LoVo (cell line): ENCODE measurements at places on chromosomes 3 and 15.

DNA sequence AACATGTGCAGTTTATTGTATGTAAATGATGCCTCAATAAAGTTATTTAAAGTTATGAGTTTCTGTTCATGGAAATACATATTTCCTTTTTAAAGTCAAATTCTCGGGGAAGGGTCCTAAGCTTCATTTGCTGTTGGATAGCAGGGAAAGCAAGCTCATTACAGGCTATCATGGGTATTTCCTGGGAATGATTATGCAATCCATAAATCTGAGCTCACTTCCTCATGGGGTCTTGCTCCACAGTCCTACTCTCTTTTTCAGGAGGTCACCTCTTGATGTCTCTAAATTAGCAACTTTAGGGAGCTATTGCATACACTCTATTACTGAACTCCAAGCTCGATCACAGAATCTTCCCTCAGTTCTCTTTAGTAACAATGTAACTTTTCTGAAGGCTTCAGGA, 69.9 kb upstream of the TP63 start:
- no peak for DNase-seq

- no peak for DNase-seq
Observed at GRCh38 chr3:188133219-188133618, 20.7 kb upstream of the LPP start.

- DNase-seq: no peak
Observed at GRCh38 chr3:46549989-46550388, 16.1 kb downstream of the LRRC2 start.

GRCh38 chr15:31214864-31215489, 111.7 kb upstream of the KLF13 start:
- no peak for DNase-seq

DNA sequence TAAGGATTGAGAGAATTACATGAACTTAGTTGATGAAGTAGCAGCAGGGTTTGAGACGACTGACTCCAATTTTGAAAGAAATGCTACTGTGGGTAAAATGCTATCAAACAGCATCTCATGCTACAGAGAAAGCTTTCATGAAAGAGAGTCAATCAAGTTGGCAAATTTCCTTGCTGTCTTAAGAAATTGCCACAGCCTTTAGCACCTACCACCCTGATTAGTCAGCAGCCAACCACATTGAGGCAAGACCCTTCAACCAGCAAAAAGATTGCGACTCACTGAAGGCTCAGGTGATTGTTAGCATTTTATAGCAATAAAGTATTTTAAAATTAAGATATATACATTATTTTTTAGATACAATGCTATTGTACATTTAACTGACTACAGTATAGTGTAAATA, 80.9 kb downstream of the RAP2B start:
- no peak for DNase-seq

GRCh38 chr15:31309893-31310606, 16.6 kb upstream of the KLF13 start:
- no peak for DNase-seq

DNA sequence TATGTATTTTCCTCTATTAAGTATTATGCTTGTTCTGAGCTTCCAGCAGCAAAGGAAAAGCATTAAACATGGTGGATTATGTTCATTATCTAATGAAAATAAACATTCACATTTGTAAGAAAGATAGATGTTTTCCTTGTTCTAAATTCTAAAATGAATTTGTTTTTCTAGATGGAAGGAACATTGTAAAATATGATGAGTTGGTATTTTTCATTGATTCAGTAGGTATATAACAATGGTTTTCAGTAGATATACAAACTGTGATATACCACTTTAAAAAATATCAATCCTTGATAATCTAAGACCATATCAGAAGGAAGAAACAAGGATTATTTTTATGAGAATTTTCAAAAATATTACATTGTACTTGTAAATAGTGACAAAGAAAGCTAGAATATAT, 290.6 kb upstream of the GOLIM4 start:
- DNase-seq: no peak

GRCh38 chr3:195511136-195511535, 32.0 kb downstream of the PPP1R2 start:
- DNase-seq: no peak

DNA sequence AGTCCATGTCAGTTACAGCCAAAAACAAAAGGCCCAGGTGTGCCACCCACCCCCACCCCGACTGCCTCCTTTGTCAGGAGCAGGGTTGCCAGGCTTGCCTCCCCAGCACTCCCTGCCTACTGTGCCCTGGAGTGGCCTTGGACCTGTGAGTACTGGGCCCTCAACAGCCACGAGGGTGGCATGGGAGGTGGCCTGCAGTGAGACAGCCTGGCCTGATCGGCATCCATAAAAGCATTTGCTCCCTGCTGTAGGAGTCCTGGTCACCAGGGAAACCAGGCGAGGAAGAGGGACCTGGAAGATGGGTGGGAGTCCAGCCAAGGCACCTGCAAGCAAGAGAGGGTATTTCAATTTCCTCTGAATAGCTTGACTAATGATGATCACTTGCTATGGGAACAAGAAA, 56.4 kb upstream of the KCNMB2 start:
- no peak for DNase-seq

DNA sequence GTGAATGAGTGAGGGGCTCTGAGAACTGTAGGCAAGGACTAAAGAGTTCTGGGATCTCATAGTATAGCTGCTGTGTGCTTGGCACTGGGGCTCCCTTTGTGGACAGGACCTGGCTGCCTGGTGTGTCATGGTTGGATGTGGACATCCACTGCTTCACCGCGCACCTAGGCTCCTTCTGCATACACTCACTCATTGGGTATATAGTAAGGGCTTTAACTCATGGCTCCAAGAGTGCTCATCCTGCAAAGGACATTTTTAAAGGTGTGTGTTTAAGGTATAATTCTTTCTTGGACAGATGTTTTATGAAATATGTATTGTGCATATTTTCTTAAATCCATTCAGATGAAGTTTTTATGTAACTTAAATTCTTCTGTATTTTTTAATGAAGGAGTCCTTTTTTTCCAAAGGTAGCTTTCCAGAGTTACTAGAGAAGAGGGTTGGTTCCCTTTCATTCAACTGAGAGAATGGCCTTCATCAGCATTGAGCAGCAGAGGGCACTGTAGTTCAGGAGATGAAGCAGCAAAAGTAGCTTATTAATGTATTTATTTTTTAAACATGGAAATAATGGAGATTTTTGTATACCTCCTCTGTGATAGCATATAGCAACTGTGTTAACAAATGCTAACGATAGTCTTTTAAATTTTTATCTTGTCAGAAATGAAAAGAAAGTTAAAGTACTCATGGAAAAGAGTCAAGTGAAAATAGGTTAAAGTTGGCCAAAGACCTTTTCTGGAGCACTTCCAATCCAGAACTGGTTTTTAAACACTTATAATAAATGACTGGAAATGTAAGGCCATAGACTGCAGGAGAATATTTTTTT, 25.2 kb downstream of the OXNAD1 start:
- DNase-seq: peak; percentile 12

DNA sequence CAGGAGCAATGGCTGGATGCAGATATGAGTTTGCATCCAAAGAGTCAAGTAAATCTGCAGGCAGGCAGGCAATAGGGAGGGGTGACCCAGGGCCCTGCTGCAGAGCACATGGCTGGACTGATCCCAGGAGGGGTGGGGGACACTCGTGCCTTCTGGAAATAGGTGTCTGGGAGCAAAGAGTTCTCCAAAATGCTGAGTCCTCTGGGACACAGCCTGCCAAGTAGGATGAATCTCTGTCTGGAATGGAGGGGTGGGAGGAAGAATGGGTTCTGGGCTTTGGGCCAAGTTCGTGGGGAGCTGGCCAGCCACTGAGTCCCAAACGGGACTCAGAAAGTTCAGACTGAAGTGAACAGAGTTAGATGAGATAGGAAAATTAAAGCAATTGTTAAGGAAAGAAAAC, 214.5 kb downstream of the MTHFS start:
- no peak for DNase-seq

GRCh38 chr3:38549957-38550840, 54.1 kb downstream of the EXOG start:
- no peak for DNase-seq

DNA sequence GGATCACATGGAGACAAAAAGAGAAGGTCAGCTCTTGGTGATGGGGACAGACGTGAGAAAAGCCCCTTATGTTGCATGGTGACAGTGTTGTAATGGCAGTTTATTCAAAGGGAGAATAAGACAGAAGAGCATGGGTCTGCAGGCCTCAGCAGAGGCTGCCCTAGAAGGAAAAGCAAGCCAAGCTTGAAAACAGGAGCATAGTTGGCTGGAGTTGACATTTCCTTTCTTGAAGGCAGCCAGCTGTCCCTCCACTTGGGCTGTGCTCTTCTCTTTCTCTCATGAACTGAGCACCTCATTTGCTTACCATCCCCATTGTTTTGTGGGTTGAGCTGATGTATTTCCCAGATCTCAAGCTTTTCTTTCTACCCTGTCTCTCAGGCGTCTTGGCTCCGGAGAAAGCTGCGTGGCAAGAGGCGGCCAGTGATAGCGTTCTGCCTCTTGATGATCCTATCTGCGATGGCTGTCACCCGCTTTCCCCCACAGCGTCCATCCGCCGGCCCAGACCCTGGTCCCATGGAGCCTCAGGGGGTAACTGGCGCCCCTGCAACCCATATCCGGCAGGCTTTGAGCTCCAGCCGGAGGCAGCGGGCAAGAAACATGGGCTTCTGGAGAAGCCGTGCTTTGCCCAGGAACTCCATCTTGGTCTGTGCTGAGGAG, 52.9 kb downstream of the GASK1A start:
- no peak for DNase-seq

DNA sequence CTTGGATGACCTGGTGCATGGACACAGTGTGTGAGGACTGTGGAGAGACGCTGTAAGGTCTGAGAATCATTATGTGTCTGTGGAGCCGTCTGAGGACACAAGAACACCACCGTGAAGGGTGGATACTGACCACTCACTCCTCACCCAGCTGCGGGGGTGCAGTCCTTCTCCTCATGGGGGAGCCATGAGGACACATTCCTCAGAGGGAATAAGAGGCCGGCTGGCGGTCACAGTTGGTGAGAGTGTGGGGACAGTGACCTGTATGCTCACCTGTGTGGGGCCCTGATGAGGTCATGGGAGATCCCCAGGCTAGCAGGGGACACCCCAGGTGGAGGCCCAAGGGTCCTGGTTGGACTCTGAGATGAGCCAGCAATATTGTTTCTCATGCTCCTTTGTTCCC, 2.5 kb upstream of the TRPM1 start:
- no peak for DNase-seq

- peak; percentile 27 for DNase-seq
Observed at GRCh38 chr15:62262305-62262941, 97.3 kb upstream of the C2CD4B start.

GRCh38 chr3:188139466-188139865, 14.5 kb upstream of the LPP start:
- no peak for DNase-seq

- DNase-seq: peak; percentile 89
Observed at GRCh38 chr3:12308517-12308916, 19.6 kb downstream of the PPARG start.

DNA sequence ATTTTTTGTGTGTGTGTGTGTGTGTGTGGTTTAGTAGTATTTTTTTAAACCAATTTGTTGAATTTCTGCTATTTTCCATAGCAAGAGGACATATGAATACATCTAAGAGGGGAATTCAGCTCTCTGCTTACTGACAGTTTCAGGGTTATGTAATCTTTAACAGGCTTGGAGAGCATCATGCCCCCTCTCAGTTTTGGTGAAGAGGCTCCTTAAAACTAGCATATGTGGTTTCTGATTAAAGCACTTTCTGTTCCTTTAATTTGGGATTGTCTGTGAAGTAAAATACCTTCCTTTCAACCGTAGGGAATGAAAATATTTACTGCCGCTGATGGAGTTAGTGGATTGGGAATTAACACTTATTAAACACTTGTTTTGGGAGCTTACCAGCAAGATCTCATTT, 19.4 kb upstream of the NFKBIZ start:
- DNase-seq: no peak

DNA sequence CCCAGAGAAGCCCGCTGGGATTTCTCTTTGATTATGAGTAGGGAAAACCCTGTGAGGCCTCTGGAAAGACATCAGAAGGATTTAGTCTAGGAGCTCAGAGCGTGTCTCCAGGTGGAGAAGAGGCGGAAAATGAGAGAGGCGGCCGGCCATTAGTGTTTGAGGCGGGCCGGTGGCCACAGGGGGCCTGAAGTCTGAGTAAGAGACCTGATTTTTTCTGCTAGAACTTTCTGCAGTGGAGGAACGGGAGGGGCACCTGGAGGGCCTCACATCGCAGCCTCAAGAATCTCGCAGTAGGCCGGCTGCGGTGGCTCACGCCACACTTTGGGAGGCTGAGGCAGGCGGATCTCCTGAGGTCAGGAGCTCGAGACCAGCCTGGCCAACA, 28.5 kb downstream of the KLHDC8B start:
- DNase-seq: no peak

- DNase-seq: no peak
Observed at GRCh38 chr3:72177075-72178050, 392.4 kb upstream of the PROK2 start.

DNA sequence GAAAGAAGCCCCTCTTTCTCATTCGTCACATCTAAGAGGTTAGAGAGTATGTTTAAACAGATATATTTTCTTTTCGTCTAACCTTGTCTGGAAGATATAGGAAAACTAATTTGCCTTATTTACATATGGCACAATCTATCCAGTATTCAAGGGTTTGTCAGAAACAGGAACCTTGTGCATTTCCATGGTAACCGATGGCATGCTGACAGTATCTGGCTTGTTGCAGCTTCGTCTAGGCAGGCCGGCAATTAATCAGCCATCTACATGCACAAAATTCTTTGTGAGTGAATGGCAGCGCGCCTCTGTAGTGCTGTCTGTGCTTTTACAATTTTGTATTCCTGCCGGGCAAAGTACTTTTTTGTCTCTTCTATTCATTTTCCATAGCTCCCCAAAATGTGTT, 294.0 kb upstream of the SOX2 start:
- DNase-seq: no peak

DNA sequence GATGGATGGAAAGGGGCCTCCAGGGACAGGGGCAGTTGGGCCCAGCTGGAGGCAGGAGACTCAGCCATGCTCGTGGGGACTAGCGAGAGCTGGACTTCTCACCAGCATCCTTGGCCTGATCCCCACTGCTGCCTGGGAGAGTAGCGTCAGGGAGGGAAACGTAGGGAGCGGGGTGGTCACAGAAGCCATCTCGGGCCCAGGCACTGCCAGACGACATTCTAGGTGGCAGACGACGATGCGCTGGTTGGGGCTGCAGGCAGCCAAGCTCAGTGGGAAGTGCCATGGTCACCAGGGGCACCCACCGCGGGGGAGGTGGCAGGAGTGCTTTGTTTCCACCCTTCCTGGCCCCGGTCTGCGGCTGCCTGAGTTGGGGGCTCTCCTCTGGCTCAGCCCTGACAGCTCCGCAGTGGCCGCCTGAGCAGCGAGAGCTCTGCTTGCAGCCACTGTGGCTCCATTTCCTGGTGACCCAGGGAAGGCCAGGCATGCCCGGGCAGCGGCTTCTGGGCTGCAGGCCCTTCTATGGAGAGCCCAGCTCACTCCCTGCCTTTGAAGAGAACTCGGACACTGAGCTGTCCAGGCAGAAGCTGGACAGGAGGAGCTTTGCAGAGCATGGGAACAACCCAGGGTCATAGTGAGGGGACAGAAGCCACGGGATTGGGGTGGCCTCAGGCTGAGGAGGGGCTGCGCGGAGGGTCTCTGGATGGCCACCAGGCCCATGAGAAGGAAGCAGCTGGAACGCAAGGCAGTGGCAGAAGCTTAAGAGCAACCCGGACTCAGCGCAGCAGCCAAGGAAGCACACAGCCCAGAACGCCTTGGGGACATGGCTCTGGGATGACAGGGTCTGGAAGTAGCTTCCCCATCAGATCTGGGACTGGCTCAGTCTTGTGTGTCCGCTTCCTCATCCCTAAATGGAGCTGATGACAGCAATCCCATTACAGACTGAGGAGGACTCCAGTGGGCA, 30.8 kb downstream of the KLHL25 start:
- DNase-seq: no peak
